ENCODE measurements at places on chromosomes 3 and 15. TPM values are rescaled to one million over a fixed set of nuclear protein-coding genes. Genes with fewer than 3 reads are reported as not detected.

PRTG gene
- not detected for total RNA-seq

AADACL2 gene
- total RNA-seq, result not detected

RGMA gene
- total RNA-seq, result not detected

ADCY5 gene
- not detected for total RNA-seq

ENTPD3 gene
- total RNA-seq, result not detected

TMEM266 gene
- not detected for total RNA-seq

GOLGA8G gene
- total RNA-seq, result not detected

DNA sequence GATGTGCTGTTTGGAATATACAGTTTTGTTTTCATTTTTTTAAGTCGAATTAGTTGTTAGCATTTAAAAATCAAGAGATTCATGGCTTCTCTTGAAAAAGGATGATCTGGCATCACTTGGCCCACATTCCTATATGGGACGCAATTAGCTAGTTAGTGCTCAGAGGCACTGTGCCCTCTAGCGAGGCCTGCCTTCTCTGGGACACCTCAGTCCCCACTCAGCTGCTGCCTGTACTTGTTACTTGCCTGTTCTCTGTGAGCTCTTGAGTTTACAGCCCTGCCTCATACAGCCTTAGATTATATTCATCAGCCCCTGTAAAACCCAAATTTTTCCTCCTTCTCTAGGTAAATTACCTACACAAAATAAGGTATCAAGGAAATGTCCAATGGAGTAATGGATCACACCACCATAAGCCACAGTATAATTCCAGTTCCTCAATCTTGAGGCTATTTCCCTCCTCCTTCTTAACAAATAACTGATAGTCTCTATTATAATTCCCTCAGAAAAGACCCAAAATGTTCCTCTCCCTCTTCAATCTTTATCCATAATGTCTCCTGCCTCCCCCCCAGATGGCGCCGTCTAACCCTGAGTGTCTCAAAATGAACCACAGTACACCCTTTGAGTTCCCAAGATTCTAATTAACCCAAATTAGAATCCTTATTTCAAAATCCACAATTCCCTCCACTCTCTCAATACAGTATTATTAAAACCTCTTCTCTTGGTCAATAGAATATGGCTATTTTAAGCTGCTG, 2.7 kb downstream of the ZMAT3 start:
- no peak for DNase-seq

- DNase-seq, result no peak
Observed at GRCh38 chr15:91839867-91840266, 13.6 kb upstream of the SLCO3A1 start.

- no peak for DNase-seq
Observed at GRCh38 chr3:186365202-186365974, 3.4 kb upstream of the DGKG start.

DNA sequence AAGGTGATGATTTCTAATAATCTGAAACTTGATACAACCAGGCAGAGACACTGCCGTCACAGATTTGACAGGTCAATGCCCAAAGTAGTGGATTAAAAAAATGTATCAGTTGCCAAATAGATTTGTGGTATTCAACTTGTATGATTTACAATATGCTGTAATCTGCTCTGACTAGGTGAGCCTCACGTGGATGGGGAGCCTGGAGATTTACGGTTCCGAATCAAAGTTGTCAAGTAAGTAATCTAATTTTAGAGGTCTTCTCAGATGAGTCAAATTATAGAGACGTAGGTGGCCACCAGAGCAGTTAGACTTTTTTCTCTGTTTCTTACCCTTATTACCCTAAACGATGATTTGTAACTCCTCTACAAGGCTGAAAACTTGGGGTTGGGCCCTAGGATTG, 12.0 kb downstream of the DNAJB11 start:
- no peak for DNase-seq

GRCh38 chr3:185075547-185075946, 77.3 kb downstream of the C3orf70 start:
- DNase-seq, result no peak

DNA sequence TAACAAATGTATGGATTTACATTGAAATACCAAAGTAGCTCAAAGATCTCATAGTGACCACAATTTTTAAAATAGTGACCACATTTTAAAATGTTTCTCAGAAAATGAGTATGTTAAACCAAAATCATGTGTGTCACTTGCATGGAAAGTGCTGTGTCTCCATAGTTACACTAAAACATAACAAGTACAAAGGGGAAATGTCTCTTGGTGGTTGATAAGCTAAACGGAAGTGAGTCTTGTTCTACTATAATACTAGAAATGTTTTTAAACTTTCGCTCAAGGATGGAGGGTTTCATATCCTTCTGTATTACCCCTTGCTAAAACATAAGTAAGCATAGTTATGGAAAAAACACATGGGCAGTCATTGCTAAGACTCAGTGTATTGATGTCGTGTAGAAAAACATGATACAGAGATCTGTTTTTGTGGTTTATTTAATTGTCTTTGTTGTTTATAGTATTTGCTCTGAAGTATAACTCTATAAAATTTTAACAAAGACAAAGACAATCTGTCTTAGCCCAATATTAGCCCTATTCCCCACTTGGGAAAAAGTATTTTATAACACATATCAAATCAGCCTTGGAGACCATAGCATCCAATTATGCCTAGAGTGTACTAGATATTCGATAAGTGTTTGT, 27.0 kb upstream of the DENND4A start:
- no peak for DNase-seq

- DNase-seq, result no peak
Observed at GRCh38 chr3:183494341-183494740, 61.2 kb downstream of the KLHL6 start.

DNA sequence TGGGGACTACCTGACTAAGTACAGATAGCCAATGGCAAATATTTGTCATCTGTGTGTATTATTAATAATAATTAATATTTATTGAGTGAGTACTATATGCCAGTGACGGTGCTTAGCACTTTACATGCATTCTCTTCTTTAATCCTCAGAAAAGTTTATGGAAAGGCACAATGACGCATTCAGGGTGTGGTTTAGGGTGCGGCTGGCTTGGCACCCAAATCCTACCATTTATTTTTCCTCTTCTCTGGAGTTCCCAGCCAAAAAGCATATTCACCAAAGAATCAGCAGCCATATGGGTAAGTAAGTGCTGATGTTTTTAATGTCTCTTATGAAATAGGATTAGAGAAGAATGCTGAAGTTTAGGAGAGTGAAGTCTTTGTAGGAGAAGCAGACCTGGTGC, 140.4 kb upstream of the TP63 start:
- DNase-seq, result no peak

DNA sequence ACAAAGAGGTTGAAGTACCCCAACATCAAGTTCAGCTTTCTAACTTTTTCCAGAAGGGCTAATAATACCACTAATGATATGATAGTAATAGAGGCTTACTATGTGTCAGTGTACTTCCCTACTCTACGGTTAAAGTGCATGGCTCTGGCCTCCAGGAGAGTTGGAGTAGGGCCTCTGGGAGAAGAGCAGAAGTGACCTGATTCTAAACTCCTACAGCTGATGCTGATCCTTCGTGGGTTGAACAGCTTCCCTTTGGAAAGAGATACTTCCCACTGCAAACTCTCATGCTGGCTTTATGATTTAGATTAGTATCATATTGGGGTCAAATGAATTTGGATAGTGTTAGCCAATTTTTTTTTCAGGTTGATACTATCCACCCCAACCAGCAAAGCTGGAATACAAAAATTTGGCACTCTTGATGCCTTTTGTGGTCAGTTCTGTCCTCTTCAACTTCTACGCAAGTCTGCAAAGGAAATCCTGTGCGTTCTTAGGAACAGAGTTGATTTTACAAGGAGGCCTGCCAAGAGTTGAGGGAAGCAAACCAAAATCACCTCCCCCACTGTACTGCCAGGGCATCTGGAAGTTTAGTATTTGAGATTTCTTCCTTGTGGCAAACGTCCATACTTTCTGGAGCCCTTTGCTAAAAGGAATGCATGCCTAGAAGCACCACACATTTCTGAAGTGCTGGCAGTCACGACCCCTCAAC, 17.8 kb downstream of the TMEM212 start:
- DNase-seq, result no peak

- DNase-seq, result no peak
Observed at GRCh38 chr15:62983956-62984355, 58.6 kb upstream of the TPM1 start.

DNA sequence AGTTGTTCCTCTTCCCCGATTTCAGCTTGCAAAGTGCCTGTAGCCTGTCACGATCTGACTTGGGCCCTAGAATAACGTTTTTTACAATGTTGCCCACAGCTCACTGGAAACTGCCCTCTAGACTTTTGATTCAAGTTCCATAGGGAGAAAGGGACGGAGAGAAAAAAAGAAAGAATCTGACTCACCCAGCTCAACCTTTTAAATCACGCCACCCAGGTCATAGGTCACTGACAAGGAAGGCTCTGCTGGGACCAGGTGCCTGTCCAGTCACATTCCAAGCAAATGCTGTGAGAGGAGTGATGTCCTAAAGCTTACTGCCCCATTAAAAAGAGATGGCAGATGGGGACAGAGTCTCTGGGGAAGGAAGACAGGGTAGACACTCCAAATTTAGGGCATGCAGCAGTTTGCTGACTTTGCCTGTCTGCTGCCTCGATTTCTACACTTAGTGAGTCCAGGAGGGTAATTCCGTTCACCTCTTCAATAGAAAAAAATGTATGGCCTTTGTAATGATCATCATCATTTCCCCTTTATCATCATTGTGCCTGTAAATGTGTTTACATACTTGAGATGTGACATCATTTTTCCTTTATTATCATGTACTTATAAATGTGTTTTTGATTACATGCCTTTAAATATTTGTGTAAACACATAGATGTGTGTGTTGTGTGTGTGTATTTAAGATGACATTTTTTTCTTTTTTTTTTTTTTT, 8.4 kb upstream of the MYO1E start:
- no peak for DNase-seq

DNA sequence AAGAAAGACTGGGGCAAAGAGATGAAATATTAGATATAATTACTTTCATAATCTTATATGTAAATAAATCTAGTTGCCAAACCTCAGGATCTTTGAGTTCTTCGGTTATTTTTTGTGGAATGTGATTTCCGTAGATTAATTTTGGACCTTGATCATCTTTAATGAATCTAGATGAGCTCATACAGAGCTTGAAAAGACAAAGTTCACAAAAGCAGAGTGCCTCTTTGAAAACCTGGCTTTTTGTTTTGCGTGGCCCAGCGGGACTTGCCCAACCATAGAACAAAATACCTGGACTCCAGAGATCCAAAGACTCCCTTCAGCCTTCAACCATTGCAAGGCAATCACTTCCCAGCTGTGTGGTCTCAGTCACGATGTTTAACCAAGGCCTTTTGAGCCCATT, 54.8 kb upstream of the CHST2 start:
- no peak for DNase-seq

GRCh38 chr15:100457201-100457600, 71.5 kb downstream of the CERS3 start:
- DNase-seq, result no peak

- DNase-seq, result no peak
Observed at GRCh38 chr3:139307601-139308555, 35.9 kb upstream of the MRPS22 start.

GRCh38 chr3:5221701-5222100, 34.2 kb downstream of the EDEM1 start:
- DNase-seq, result no peak

- DNase-seq, result no peak
Observed at GRCh38 chr15:33101036-33101435, 93.5 kb downstream of the FMN1 start.

GRCh38 chr3:106183762-106184391, 315.1 kb upstream of the CBLB start:
- no peak for DNase-seq

GRCh38 chr15:89393056-89393455, 58.4 kb upstream of the POLG start:
- no peak for DNase-seq

- no peak for DNase-seq
Observed at GRCh38 chr15:25793354-25794050, 69.6 kb downstream of the ATP10A start.

- DNase-seq, result peak; percentile 43
Observed at GRCh38 chr3:38084334-38085310, 45.6 kb downstream of the DLEC1 start.

DNA sequence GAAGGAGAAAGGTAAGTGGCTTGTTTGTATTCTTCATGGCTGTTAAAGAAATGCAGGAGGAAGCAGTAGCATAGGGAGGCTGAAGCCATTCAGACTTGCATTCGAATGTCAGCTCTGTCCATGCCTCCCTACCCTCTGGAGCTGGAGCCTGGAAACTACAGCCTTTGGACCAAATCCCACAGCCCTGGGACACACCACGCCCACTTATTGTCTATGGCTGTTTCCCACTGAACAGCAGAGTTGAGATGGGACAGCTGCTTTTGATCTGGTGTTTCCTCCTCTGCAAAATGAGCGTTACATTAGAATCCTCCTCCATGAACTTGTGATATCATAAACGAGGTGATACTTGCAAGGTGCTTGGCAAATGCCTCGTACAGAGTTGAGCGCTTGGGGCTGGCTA, 3.6 kb downstream of the FAM107A start:
- no peak for DNase-seq

GRCh38 chr3:74268753-74269152, 345.7 kb downstream of the CNTN3 start:
- DNase-seq, result no peak

DNA sequence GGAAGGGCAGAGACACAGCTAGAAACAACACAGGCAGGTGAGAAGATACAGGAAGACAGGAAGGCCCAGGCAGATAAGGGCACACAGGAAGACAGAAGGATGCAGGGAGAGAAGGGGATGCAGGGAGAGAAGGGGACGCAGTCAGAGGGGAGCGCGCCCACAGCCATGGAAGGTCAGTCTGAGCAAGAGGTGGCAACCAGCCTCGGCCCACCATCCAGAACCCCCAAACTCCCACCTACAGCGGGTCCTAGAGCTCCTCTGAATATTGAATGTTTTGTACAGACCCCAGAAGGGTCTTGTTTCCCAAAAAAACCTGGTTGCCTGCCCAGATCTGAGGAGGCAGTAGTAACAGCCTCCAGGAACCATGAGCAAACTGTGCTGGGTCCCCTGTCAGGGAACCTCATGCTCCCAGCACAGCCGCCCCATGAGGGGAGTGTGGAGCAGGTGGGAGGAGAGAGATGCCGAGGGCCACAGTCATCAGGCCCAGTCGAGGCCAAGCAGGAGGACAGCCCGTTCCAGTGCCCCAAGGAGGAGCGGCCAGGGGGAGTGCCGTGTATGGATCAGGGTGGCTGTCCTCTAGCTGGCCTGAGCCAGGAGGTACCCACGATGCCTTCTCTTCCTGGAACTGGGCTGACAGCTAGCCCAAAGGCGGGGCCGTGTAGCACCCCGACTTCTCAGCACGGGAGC, 27.6 kb upstream of the SLC28A1 start:
- DNase-seq, result no peak

GRCh38 chr15:48855501-48856440, 22.2 kb upstream of the EID1 start:
- no peak for DNase-seq

GRCh38 chr3:34260271-34261000, 462.0 kb downstream of the PDCD6IP start:
- DNase-seq, result no peak

GRCh38 chr3:184042617-184043016, 10.2 kb upstream of the HTR3C start:
- no peak for DNase-seq

GRCh38 chr3:31439890-31440750, 92.6 kb upstream of the STT3B start:
- no peak for DNase-seq

- DNase-seq, result no peak
Observed at GRCh38 chr3:37024820-37025405, 31.6 kb downstream of the MLH1 start.
